ENCODE measurements at places on chromosomes 2 and 18.

DNA sequence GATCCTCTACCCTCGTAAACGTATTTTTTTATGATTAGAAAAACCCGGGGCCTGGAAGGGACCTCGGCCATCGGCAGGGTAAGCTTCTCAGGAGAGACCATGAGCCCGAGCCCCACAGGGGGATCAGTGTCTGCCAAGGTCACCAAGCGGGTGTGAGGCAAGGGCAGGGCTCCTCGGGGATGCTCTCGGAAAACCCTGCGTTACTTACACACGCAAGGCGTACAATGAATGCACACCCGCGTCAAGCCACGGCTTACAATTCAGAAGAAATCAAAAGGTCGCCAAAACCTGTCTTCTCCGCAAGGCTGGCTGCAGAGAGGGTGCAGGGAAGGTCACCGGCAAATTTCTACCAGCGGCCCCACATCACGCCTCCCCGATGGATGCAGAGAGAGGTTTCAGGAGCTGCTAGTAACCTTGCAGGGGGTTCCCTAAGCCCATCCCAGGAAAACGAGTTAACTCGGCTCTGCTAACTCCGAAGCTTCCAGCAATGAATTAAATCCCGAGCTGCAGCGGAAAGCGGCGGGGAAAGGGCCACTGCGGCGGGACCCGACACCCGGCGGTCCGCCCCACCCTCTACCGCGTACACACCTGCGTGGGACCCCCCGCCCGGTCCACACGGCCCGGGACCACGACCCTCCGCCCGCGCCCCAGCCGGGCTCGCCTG is 638 bp downstream of the ST3GAL5 start:
- peak; percentile 13 for DNase-seq

DNA sequence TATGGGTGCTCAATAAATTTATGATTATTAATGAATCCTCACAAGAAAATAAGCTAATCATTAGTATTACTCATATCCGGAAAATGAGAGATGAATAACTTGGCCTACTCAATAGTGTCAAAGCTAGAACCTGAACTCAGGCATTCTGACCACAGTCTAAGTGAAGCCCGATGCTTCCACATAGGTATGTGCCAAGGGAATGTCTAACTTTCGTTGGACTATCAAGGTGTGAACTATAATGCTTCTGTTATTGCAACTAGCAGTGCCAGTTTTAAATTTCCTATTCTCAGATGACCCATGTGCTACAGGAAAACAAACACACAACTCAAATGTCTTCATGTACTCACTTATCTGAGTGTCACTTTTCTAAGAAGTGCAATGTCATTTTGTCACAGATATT is 1.8 kb downstream of the BARD1 start:
- DNase-seq, result no peak

DNA sequence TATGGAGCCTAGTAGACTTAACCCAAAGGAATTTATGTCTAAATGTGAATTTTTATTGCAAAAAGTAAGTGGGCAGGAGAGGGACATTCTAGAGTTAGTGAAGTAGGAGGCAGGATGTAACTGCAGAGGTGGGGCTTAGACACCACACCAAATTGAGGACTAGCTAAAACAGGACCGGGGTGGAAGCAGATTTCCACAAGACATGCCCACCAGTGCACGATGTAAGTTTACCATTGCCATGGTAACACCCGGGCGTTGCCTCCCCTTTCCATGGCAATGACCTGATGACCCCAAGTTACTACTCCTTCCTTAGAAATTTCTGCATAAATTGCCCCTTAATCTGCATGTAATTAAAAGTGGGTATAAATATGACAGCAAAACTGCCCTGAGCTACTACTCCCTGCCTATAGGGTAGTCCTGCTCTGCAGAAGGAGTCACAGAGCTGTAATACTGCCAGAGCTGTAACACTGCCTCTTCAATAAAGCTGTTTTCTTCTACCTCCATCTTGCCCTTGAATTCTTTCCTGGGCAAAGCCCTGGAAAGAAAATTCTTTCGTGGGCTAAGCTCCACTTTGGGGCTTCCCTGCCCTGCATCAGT is 509.7 kb downstream of the ERBB4 start:
- no peak for DNase-seq

- no peak for DNase-seq
These were observed 460.8 kb downstream of the RNF144A start for GRCh38 chr2:7377916-7378569.

- DNase-seq, result no peak
These were observed 6.1 kb downstream of the ADCY3 start for GRCh38 chr2:24913911-24914310.

GRCh38 chr18:55415258-55415871 is 172.6 kb downstream of the TCF4 start:
- DNase-seq, result peak; percentile 13

DNA sequence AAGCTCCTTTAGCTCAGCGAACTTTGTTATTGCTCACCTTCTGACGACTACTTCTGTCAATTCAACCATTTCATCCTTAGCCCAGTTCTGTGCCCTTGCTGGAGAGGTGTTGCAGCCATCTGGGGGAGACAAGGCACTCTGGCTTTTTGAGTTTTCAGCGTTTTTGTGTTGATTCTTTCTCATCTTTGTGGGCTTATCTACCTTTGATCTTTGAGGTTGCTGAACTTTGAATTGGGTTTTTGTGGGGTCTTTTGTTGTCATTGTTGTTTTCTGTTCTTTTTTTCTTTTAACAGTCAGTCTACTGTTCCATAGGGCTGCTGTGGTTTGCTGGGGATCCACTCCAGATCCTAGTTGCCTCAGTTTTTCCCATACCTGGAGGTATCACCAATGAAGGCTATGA is 57.3 kb downstream of the GTF3C3 start:
- no peak for DNase-seq

GRCh38 chr18:58367425-58368140 is 261.3 kb downstream of the ALPK2 start:
- DNase-seq, result no peak
